ENCODE measurements at places on chromosomes 16 and 17.

DNA sequence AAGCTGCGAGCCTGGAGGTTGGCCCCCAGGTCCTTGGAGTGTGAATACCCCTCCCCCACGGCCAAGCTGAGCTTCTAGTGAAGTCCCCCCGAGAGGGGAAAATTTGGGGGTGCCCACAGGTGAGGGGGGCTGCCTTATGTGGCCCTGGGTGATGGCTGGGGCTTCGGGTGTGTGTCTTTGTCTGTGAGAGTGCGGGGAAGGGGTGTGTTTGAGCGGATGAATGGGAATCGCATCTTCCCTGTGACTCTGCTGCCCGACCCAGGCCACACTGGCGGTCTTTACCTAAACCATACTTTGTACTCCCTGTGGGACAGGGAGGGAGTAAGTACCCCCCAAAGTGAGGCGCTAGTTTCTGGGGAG lies 1.3 kb downstream of the SBK1 start:
- no peak for DNase-seq

GRCh38 chr17:42629411-42630009 lies 20.0 kb downstream of the TUBG1 start:
- DNase-seq = no peak

DNA sequence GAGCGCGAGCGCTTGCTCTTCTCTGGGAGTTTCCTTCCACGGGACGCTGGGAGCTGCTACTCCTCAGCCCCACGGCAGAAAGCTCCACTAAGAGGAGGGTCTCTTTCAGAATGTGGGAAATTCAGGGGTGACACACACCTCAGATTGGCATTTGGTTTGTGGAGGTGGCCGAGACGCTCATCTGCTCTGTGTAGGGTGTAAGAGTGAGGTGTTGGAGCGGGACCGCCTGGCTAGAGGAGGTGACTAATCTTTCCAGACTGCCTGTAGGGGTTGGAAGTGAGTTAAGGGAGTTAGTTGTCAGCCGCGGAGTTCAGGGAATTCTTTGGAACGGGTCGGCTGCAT lies 735 bp downstream of the PSMD11 start:
- no peak for DNase-seq

- peak; percentile 77 for DNase-seq
Measured at GRCh38 chr16:65312795-65313194, 190.9 kb upstream of the CDH11 start.

DNA sequence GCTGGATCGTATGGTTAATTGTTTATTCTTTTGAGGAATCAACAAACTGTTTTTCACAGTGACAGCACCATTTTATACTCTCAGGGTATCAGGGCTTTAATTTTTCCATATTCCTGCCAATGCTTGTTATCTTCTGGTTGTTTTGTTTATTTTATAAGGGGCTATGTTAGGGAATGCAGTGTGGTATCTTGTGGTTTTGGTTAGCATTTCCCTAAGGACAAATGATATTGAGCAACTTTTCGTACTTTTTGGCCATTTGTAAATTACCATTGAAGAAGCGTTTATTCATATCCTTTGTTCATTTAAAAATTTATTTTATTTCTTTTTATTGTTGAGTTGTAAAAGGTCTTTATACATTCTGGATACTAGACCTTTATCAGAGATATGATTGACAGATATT lies 322.0 kb upstream of the SALL1 start:
- no peak for DNase-seq

DNA sequence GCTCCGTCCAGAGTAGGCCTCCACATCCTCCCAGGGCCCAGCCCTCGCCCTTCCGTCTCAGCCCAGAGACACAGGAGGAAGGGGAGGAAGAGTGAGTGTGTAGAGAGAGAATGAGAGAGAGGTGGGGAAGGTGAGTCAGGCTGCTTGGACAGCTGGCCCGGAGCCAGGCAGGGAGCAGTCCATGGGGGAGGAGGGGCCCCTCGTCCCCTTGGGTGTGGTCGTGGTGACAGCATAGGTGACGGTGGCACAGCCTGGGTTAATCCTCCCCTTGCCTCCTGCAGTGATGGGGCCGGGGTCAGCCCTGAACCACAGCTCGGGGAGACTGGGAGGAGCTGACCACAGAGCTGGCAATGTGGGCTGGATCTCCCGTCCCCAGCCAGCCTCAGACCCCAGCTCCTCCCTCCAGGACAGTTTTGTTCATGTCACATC lies 36.5 kb downstream of the FA2H start:
- no peak for DNase-seq

GRCh38 chr17:5680766-5681165 lies 96.5 kb upstream of the NLRP1 start:
- no peak for DNase-seq
